ENCODE measurements at places on chromosomes 7 and 10.
A peak's percentile ranks its signal among the peaks of the same experiment; 100 is the strongest.

- no peak for DNase-seq
These were observed 258.3 kb downstream of the SNX13 start for GRCh38 chr7:17681965-17682364.

GRCh38 chr7:67553378-67553777, 556.7 kb downstream of the TYW1 start:
- DNase-seq, result no peak

GRCh38 chr7:28008171-28008570, 172.4 kb downstream of the JAZF1 start:
- DNase-seq, result no peak

DNA sequence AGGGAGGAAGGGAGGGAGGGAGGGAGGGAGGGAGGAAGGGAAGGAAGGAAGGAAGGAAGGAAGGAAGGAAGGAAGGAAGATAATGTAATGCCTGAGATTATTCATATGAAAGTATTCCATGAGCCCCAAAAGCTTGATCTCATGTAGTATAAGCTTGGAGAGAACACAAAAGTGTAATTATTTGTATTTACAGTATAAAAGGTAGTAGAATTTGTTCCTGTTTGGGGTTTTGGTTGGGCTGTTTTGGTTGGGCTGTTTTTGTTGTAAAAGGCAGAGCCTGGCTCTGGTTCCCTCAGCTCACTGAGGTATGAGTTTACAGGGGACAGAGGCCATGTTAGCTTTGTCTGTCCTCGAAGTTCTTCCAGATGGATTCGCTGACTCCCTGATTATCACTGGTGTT, 45.3 kb upstream of the EBLN1 start:
- no peak for DNase-seq

- DNase-seq, result peak; percentile 52
These were observed 1.2 kb upstream of the ATP6V0E2 start for GRCh38 chr7:149872419-149873073.

- no peak for DNase-seq
These were observed 38.7 kb downstream of the A1CF start for GRCh38 chr10:50846753-50847152.

Measured in nephron progenitor cell (in vitro differentiated cells).